Left ventricle myocardium inferior (tissue), 1 donor: ENCODE measurements at places on chromosomes 6 and 20.

- DNase-seq, result no peak
These were observed 987 bp downstream of the TMEM181 start for GRCh38 chr6:158560836-158561320.

DNA sequence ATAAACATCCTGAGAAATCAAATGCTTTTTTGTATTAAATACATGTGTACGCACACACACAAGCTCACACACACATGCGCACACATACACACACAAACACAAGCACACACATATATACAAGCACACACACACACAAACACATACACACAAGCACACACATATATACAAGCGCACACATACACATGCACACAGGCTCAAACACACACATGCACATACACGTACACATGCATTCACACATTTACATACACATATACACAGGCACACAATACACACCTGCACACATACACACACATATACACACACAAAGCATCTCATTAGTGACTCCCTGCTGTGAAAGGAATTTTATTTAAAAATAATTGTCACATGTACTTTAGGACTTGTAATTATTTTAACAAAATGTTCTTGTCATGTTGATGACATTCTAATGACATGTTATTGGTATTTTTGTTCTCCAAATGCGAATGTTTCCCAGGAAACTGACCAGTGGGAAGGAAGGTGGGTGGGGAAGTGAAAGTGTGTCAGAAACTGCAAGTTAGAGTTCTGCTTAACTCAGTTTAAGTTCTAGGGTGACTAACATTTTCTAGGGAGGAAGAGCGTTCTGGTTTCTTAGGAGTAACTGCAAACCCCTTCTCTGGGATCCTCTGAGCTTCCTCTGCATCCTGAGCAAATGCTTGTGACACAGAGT is 113.9 kb upstream of the ZNF217 start:
- DNase-seq, result no peak

- no peak for DNase-seq
These were observed 43.0 kb downstream of the CBFA2T2 start for GRCh38 chr20:33532753-33533459.

- no peak for DNase-seq
These were observed 41.9 kb upstream of the PRSS16 start for GRCh38 chr6:27205375-27206278.

DNA sequence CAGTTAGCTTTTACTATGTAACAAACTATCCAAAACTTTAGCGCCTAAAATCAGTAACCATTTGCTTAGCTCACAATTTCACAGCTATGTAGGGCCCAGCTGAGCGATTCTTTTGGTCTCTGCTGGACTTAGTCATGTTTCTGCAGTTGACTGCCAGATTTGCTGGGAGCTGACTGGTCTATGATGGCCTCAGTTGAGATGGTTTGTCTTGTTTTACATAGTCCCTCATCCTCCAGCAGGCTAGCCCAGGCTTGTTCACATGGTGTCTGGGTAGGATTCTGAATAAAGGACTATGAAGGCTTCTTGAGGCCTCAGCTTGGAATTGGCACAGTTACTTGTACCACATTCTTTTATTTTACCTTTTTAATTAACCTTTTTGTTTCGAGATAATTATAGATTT is 247.8 kb upstream of the CHD6 start:
- DNase-seq, result no peak

DNA sequence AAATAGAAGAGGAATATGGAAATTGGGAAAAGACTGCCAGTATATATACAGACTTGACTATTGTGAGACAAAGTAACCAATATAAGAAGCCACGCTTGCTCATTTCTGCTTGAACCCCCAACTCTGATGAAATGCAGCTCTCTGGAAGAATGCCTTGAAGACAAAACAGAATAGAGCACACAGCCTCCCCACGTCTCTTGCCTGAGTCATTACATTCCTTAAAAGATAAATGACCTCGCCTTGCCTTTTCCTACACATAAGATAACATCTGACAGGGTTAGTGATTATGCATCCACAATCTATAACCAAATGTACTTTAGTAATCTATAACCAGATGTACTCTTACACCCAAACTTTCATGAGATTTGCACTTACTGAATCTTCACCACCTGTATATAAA is 141.1 kb upstream of the EEF1E1 start:
- DNase-seq, result no peak

DNA sequence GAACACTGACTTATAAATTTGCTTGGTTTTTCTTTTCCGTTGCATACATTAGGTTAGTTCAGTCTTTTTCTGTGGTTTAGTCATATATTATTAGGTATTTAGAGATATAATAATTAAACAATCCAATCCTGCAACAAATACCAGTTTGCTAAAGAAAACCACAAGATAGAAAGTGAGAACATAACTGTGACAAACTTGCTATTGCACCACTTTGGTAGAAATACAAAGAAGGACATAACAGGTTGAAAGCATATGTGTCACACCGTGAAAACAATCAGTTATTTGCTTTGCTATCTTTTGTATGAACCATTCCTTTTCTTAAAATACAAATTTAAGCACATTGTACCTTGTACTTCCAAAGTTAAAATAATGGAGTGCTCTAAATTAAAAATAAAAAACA is 42.0 kb upstream of the KCNQ5 start:
- DNase-seq, result no peak

DNA sequence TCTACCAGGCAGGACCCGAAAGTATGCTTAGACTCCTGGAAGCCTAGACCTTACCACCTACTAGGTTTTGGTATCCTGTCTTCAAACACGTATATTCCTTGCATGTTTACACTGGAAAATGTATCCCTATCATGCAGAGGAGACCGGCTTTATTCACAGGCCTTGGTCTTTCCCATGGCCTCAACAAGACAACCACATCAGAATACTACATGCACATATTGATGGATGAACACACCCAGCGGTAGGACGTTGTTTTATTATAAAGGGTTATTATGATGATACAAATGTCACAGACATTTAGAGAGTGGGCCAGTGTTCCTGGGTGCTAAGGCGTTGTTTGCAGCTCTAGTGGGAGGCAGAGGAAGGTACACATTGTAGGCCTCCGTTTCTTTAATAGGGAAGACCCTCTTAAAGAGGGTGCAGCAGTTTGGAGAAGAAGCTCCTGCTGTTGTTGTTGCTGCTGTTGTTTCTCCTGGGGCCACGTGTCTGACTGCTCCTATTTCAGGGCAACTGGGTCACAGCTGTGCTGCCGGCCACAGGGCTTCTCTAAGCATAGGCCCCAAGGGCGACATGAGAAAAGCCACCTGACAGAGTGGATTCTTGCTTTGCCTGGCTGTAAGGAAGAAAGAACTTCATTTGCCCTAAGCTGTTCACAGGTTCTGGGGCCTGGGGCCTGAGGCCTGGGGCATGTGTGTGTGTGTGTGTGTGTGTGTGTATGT is 98.3 kb upstream of the SASH1 start:
- peak; percentile 33 for DNase-seq

DNA sequence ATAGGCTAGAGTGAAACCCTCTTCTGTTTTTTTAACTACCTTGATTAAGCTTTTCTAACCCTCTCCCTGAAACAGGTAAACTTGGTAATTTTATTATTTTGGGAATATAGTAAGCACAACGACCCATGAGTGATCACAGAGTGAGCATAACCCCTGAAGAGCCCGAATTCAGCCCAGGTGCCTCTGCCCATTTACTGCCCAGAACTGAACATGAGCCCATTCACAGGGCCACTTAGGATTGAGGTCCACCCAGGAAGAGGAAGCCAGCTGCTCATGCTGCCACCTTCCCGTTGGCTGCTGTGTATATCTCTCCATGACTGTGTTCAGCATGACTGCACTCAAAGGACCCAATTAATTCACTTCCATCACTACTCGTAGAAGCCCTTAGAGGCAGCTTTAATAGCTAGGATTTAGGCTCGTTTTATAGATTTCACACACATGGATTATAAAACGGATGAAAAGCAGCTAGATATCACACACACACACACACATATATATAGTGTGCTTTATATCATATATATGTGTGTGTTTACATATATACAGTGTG is 8.3 kb upstream of the PDE10A start:
- DNase-seq, result no peak

GRCh38 chr6:50116390-50116789 is 66.7 kb upstream of the DEFB112 start:
- DNase-seq, result no peak

DNA sequence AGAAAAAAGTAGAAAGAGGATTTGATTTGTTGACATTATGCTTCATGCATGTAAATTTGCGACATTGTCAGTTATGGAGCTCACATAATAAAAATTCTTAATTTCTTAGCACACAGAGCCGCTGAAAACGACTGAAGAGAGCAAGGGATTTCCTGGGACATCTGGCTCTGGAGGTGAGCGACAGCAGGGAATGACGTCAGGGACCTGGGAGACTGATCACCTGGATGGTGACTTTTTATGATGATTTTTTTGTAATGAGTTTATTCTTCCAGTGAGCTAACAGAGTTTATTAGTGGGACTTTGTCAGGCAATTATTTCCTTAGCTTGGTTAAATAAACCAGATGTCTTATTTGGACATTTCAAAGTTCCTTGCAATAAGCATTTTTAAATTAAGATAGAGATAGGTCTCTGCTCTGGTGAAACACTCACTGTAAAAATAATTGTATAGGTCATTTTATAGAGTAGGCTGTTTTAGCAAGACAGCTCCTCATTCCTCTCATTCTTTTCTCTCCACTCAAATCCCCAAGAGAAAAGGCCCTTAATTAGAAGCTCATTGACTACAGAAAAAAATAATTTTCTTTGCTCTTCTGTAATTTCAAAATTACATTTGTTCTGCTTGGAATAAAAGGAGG is 19.4 kb downstream of the TMEM200A start:
- no peak for DNase-seq

- no peak for DNase-seq
These were observed 126.5 kb downstream of the UTRN start for GRCh38 chr6:144411531-144412165.

DNA sequence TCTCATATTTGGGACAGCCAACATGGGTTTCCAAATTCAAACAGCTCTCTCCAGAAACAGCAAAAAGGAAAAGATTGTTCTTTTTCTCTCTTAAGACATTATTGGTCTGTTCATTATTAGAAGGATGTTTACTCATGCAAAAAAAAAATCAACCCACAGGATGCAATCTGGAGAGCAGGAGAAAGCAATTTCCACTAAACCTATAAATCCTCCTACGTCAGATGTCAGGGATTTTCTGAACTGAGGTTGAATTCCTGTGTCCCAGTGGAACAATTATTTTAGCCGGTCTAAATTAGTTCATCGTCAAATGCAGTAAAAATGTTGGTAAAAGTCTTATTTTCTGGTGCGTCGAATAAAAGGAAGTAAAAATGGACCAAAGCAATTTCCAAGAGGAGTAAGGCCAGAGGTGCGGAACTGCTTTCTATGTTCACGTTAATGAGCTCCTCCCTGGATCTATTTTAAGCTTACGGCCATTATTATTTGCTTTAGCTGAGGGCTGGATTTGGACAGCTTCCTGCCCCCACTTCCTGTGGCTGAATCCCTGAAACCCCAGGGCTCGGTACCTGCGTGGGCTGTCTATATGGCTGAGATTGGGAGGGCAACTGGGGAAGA is at the start of gene GABRR1:
Gene GABRR1, minus strand, starts transcription at position 60 of the 612 bp plus-strand sequence. Its CDS starts 36 bp downstream, at position 24.
- no peak for DNase-seq

- DNase-seq, result no peak
These were observed 57.7 kb upstream of the SMOC2 start for GRCh38 chr6:168383062-168383854.

- DNase-seq, result no peak
These were observed 48.7 kb downstream of the PSMG4 start for GRCh38 chr6:3307436-3307835.
